Gastroesophageal sphincter (tissue), 4 donors: ENCODE measurements at places on chromosomes 5 and 9. TPM values are rescaled to one million over a fixed set of nuclear protein-coding genes. Genes with fewer than 3 reads are reported as not detected.

- ATAC-seq: no peak
Observed at GRCh38 chr9:137297966-137298365, 4.1 kb downstream of the NRARP start.

DNA sequence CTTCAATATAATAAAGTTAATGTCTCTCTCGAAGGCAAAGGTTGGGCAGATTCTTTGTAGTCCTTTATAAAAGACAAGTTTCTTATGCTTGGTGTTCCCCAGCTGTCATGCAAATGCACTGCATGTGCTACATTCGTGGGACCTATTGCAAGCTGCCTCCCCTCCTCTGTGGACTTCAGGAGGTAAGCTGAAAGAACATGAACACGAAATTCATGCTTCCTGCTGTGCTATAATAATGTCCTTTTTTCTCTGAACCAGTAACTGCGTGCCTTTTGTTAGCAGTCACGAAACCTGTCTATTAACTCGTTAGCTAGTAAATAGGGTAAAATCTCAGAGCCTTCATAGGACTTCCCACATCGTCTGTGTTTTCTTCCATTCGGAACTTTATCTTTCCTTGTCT lies 363.5 kb downstream of the CDH9 start:
- ATAC-seq: no peak

GRCh38 chr5:41735213-41735612 lies 135.0 kb downstream of the OXCT1 start:
- ATAC-seq: no peak

DNA sequence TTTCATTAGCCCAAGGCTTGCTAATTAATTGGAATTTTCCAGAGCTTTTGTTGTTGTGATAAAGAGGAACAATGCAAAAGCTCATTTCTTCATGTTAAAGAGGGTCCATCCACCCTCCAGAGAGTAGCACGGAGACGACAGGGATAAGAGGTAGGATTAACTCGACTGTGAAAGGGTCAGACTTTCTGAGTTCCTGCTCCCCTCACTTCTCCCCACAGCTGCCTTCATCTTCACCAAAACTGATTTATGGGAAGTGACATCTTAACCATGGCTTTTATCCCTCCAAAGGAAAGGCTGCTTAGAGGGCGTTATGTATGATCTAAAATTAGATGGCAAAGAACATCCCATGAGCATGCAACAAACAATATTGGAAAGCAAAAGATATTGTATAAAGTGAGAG lies 135.5 kb downstream of the GLIS3 start:
- no peak for ATAC-seq

DNA sequence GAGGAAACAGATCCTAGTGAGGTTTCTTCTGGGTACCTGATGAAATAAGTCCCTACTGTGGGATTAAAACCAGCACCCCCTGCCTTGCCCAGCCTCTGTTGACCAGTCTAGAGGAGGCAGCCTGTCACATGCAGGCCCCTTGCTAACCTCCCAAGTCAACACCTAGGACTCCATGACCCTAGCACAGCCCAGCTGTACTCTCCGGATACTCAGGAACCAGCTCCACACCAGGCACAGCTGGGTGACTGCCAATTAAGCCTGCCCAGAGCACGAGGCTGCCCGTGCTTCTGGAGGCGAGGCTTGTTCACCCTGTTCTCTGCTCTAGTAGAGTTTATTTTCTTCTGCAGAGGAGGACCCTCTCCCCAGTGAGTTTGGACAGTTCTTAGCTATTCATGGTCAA lies 92.5 kb downstream of the SNX24 start:
- ATAC-seq: peak; percentile 53

- peak; percentile 10 for ATAC-seq
Observed at GRCh38 chr9:69122549-69123141, 51.4 kb upstream of the TJP2 start.

GRCh38 chr5:127228540-127229184 lies 61.9 kb upstream of the MEGF10 start:
- ATAC-seq: peak; percentile 37

DNA sequence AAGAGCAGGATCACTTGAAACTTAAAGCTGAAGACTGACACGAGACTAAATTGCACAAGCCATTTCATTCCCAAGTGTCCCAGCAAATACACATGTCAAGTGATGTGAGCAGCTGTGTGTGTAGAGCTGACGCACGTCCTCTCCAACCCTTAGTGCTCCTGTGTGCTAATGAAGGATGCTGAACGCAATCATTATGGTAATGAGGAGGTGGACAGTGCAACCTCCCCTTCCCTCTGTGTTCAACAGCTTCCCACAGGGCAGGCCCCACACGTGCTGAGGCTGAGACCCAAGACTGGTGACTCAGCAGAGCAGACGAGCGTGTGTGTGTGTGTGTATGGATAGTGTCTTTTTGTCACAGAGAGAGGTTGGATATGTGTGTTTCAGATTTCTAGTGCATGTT lies 702.1 kb downstream of the SEMA5A start:
- ATAC-seq: peak; percentile 82

- no peak for ATAC-seq
Observed at GRCh38 chr5:77318060-77318459, 107.6 kb downstream of the PDE8B start.

The ZNF782 gene
- 9.4 TPM for total RNA-seq

The PDCD1LG2 gene
- total RNA-seq: 0.47 TPM

The RASEF gene
- 0.31 TPM for total RNA-seq

The OR2Y1 gene
- not detected for total RNA-seq

The KCNN2 gene
- 7.8 TPM for total RNA-seq

The TSC1 gene
- 44.2 TPM for total RNA-seq

The BTF3 gene
- total RNA-seq: 423 TPM

The PKD2L2 gene
- total RNA-seq: not detected
